ENCODE measurements at places on chromosomes 11 and 22. TPM values are rescaled to one million over a fixed set of nuclear protein-coding genes. Genes with fewer than 3 reads are reported as not detected.

- no peaks in the 10 kb centered on the region for H3K4me1 ChIP-seq
- no peak for DNase-seq
- H3K27ac ChIP-seq = peak overlapping the region; percentile 81
- H3K27me3 ChIP-seq = no peaks in the 10 kb centered on the region
These were observed 35.8 kb downstream of the ARHGAP1 start for GRCh38 chr11:46664612-46665011.

- H3K36me3 ChIP-seq = no peaks in the 10 kb centered on the region
- H3K4me3 ChIP-seq = no peak overlapping the region
- H3K4me1 ChIP-seq = no peaks in the 10 kb centered on the region
- no peak overlapping the region for H3K27ac ChIP-seq
- no peak for DNase-seq
These were observed 11.2 kb downstream of the SYT7 start for GRCh38 chr11:61569701-61570100.

- H3K4me3 ChIP-seq = no peak overlapping the region
- H3K36me3 ChIP-seq = no peaks in the 10 kb centered on the region
- H3K27ac ChIP-seq = no peak overlapping the region
- no peaks in the 10 kb centered on the region for H3K4me1 ChIP-seq
These were observed 25.0 kb downstream of the PPFIBP2 start for GRCh38 chr11:7538466-7539454.

GRCh38 chr22:42022162-42022847 is 23.7 kb downstream of the WBP2NL start:
- DNase-seq = no peak
- H3K4me3 ChIP-seq = no peak overlapping the region
- no peaks in the 10 kb centered on the region for H3K27me3 ChIP-seq

DNA sequence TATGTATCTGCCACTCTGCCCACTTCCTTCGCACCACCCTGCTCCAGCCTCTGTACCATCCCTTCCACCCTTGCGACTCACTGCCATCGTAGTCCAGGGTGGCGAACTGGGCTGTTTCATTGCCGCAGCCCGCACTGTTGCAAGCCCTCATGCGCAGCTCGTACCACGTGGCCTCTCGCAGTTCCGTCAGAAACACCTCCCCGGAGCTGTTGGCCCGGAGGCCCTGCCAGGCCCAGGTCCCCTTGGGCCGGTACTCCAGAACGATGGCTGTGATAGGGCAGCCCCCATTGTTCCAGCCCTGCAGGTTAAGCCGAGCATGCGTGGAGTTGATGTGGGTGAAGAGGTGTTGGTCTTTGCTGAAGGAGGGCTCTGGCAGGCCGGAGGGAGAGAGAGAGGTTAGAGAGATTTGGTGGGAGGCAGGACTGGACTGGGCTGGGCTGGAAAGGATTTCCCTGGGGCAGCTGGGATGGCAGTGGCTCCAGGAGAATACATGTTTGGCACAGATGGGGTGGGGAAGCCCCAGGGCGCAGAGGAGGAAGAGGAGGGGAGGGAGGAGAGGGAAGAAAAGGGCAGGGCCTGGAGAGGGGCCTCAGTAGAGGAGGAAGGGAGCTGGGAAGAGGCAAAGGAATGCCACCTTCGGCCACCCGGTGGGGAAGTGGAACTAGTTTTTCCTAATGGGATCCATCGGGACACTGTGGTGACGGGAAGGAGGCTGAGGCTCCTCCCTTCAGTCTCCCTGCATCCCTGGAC is 109.6 kb downstream of the CEP164 start:
- H3K4me1 ChIP-seq = no peaks in the 10 kb centered on the region
- no peaks in the 10 kb centered on the region for H3K27me3 ChIP-seq
- no peaks in the 10 kb centered on the region for H3K36me3 ChIP-seq
- no peak for DNase-seq
- H3K27ac ChIP-seq = no peak overlapping the region

GRCh38 chr22:30114361-30114760 is 34.1 kb downstream of the HORMAD2 start:
- no peaks in the 10 kb centered on the region for H3K4me1 ChIP-seq
- H3K27me3 ChIP-seq = no peaks in the 10 kb centered on the region
- no peak for DNase-seq
- H3K27ac ChIP-seq = no peak overlapping the region

GRCh38 chr11:119509969-119510401 is 87.0 kb upstream of the THY1 start:
- H3K4me3 ChIP-seq = no peak overlapping the region
- H3K4me1 ChIP-seq = no peaks in the 10 kb centered on the region
- H3K27ac ChIP-seq = no peak overlapping the region
- DNase-seq = no peak

DNA sequence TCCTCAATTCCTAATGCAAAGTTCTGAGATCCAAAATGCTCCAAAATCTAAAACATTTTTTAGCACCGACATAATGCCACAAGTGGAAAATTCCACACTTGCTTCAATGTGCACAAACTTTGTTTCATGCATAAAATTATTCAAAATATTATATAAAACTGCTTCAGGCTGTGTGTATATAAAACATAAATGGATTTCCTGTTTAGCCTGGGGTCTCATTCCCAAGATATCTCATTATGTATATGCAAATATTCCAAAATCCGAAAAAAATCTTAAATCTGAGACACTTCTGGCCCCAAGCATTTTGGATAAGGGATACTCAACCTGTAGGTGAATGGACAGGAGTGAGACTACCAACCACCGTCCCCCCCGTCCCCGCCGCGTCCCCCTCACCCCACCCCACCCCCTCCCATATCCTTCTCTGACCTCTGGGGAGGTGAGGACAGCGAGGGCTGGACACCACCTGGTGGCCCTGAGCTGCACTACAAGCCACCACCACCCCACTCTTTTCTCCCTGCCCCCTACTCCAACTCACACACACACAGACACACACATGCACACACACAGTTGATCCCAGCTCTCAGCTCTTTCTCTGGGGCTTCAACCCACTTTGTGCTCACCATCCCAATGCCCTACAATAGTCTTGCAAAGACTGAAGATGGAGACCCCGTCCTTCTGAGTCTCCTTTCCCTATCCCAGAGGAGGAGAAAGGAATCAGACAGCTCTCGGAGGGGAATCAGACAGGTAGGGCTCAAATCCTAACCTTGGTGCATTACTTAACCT is 101.0 kb downstream of the PDE2A start:
- H3K4me1 ChIP-seq = no peaks in the 10 kb centered on the region
- DNase-seq = no peak
- no peak overlapping the region for H3K27ac ChIP-seq
- no peaks in the 10 kb centered on the region for H3K36me3 ChIP-seq
- H3K4me3 ChIP-seq = no peak overlapping the region

DNA sequence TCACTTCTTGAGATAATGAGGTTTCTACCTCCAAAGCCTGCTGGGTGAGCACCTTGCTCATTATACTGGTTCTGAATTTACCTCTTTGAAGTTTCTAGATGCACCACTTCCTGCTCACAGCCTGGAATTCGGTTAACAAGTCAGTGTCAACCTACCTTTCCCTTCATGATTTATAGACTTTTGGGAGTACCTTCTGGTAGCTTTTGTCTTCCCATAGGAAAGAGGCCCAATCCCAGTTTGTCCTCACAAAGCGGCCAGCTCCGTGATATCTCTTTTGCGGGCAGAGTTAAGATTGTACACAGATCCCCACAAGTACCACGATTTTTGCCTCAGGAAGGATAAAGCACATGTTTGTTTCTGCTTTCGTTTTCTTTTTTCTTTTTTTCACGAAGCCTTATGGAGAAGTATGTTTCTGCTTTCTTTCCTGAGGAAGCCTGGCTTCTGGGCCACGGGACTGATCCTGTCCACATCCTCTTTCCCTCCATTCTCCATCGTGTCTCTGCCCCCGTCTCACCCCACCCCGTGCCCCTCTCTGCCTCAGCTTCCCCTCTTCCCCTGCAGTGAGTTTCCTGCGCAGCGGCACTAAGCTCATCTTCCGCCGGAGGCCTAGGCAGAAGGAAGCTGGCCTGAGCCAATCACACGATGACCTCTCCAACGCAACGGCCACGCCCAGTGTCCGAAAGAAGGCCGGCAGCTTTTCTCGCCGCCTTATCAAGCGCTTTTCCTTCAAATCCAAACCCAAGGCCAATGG is 5.7 kb upstream of the HINFP start:
- H3K27ac ChIP-seq = no peak overlapping the region
- no peak overlapping the region for H3K4me3 ChIP-seq
- H3K4me1 ChIP-seq = no peaks in the 10 kb centered on the region
- H3K36me3 ChIP-seq = no peaks in the 10 kb centered on the region

GRCh38 chr11:115736146-115736545 is 231.9 kb upstream of the CADM1 start:
- no peaks in the 10 kb centered on the region for H3K4me1 ChIP-seq
- no peaks in the 10 kb centered on the region for H3K27me3 ChIP-seq
- H3K4me3 ChIP-seq = no peak overlapping the region
- no peak overlapping the region for H3K27ac ChIP-seq

DNA sequence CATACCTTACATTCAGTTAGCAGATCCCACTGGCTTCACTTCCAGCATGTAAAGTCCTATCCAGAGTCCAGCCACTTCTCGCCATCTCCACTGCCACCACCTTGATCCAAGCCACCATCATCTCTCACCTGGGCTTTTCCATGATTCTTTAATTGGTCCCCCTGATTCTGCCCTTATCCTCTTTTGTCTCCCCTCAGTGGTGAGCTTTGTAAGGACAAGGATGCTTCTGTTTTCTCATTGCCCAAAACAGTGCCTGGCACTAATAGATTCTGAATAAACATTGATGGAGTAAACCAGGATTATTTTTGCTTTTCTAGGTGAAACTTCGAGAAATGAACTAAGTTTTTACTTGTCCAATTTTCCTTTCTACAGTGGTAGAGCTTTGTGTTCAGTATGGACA is 4.4 kb downstream of the POLA2 start:
- no peak for DNase-seq
- H3K4me1 ChIP-seq = no peaks in the 10 kb centered on the region
- H3K27me3 ChIP-seq = no peaks in the 10 kb centered on the region

Gene MS4A15
- total RNA-seq = not detected

Gene NLRP6
- not detected for total RNA-seq

Gene JOSD1
- 57.9 TPM for total RNA-seq

Gene CCDC15
- under 0.01 TPM for total RNA-seq

Gene TST
- total RNA-seq = 29.9 TPM

Gene PLAAT4
- 27.2 TPM for total RNA-seq

Gene WBP2NL
- not detected for total RNA-seq

Gene UCP2
- total RNA-seq = not detected

Gene KRTAP5-1
- not detected for total RNA-seq

Gene OR10G6
- total RNA-seq = not detected

Gene C11orf87
- total RNA-seq = not detected
